A549 treated with DMSO at 1 μM for 4 hours (cell line): ENCODE measurements at places on chromosomes 2 and 18. TPM values are rescaled to one million over a fixed set of nuclear protein-coding genes. Genes with fewer than 3 reads are reported as not detected.

CHRND gene
- total RNA-seq: not detected in 5 replicates

SRD5A2 gene
- 0.02 to 0.04 TPM (median 0.03 TPM) in 4 of 5 replicates, not detected in the other for total RNA-seq

PIGN gene
- 8.1 to 14.3 TPM (median 11.0 TPM) in 5 replicates for total RNA-seq

GALNT14 gene
- 45.1 to 52.5 TPM (median 49.1 TPM) in 5 replicates for total RNA-seq

RGPD4 gene
- total RNA-seq: 0.02 to 0.08 TPM (median 0.05 TPM) in 4 of 5 replicates, not detected in the other

LTBP1 gene
- 19.0 to 29.1 TPM (median 25.6 TPM) in 5 replicates for total RNA-seq

BOD1L2 gene
- not detected in 5 replicates for total RNA-seq

MOCOS gene
- 2.9 to 4.0 TPM (median 3.8 TPM) in 5 replicates for total RNA-seq

CFAP221 gene
- 0.17 to 0.47 TPM (median 0.33 TPM) in 5 replicates for total RNA-seq

ACTR1B gene
- total RNA-seq: 35.1 to 40.2 TPM (median 38.6 TPM) in 5 replicates

KCNJ13 gene
- total RNA-seq: not detected in 5 replicates

RBM43 gene
- 2.4 to 5.6 TPM (median 3.9 TPM) in 5 replicates for total RNA-seq

TEKT4 gene
- total RNA-seq: not detected in 5 replicates

REG3A gene
- total RNA-seq: not detected in 5 replicates

CAB39 gene
- total RNA-seq: 46.2 to 63.4 TPM (median 58.5 TPM) in 5 replicates

NXPH2 gene
- not detected in 5 replicates for total RNA-seq

PDCD1 gene
- not detected in 5 replicates for total RNA-seq

PLGLB1 gene
- total RNA-seq: 0.19 to 1.2 TPM (median 0.92 TPM) in 4 of 5 replicates, not detected in the other

PDE1A gene
- 0.09 to 0.11 TPM (median 0.10 TPM) in 4 of 5 replicates, not detected in the other for total RNA-seq

TRAK2 gene
- 12.0 to 17.1 TPM (median 14.2 TPM) in 5 replicates for total RNA-seq

PLB1 gene
- 1.1 to 2.0 TPM (median 1.6 TPM) in 5 replicates for total RNA-seq

C2orf76 gene
- total RNA-seq: 11.4 to 14.5 TPM (median 13.8 TPM) in 5 replicates

HOXD3 gene
- 0.15 to 0.18 TPM (median 0.16 TPM) in 4 of 5 replicates, not detected in the other for total RNA-seq

PRKAG3 gene
- total RNA-seq: not detected in 5 replicates

ARHGAP15 gene
- total RNA-seq: not detected in 5 replicates

SLC9A4 gene
- total RNA-seq: not detected in 5 replicates

GNLY gene
- 0.54 TPM in 1 of 5 replicates, not detected in the others for total RNA-seq

TFCP2L1 gene
- 0.78 to 0.94 TPM (median 0.89 TPM) in 5 replicates for total RNA-seq

CCDC85A gene
- 0.09 to 0.16 TPM (median 0.13 TPM) in 5 replicates for total RNA-seq

HRH4 gene
- not detected in 5 replicates for total RNA-seq

CABLES1 gene
- 11.3 to 14.6 TPM (median 12.6 TPM) in 5 replicates for total RNA-seq

RPE gene
- total RNA-seq: 58.9 to 69.4 TPM (median 68.0 TPM) in 5 replicates

EVA1A gene
- 12.6 to 14.0 TPM (median 12.7 TPM) in 5 replicates for total RNA-seq

MYO5B gene
- total RNA-seq: 12.4 to 14.9 TPM (median 13.0 TPM) in 5 replicates

SLC5A7 gene
- total RNA-seq: not detected in 5 replicates

CCDC74B gene
- total RNA-seq: 6.1 to 7.5 TPM (median 6.6 TPM) in 5 replicates

ABCB11 gene
- total RNA-seq: 0.01 to 0.03 TPM (median 0.02 TPM) in 3 of 5 replicates, not detected in the others

THADA gene
- 18.8 to 28.2 TPM (median 26.4 TPM) in 5 replicates for total RNA-seq

UGT1A6 gene
- total RNA-seq: 1.1 to 1.3 TPM (median 1.3 TPM) in 5 replicates

YIPF4 gene
- 39.8 to 66.6 TPM (median 53.5 TPM) in 5 replicates for total RNA-seq

CYP1B1 gene
- total RNA-seq: 9.3 to 11.1 TPM (median 10.8 TPM) in 5 replicates

TNFRSF11A gene
- 6.3 to 11.9 TPM (median 9.5 TPM) in 5 replicates for total RNA-seq

MYOM1 gene
- 0.11 to 0.22 TPM (median 0.15 TPM) in 5 replicates for total RNA-seq

ITGA6 gene
- total RNA-seq: 38.3 to 53.8 TPM (median 48.3 TPM) in 5 replicates

APCDD1 gene
- total RNA-seq: not detected in 5 replicates

SLC39A10 gene
- total RNA-seq: 17.1 to 30.6 TPM (median 26.2 TPM) in 5 replicates
